Stimulated activated CD4-positive, alpha-beta T cell treated with anti-CD3 and anti-CD28 coated beads, Interleukin-4, amount 100 ng/mL, for 24 hours (primary cell): ENCODE measurements at places on chromosomes 3 and 15.
A peak's percentile ranks its signal among the peaks of the same experiment; 100 is the strongest.

DNA sequence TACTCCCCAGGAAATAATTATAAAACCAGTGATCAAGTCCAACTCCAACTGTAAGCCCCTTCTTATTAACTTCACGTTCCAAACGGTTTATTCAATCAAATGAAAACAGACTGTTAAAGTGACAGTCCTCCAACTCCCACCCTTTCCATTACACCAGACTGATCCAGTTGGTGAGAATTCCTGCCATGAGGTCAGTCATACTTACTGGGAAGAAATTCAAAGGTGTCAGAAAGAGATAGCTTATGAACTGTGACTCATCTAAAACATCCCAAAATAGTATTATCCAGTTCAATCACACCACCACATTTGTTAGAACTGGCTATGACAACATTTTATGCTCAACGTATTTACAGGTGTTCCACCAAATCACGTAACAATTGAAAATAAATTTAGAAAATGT lies 19.5 kb downstream of the SMARCC1 start:
- DNase-seq = no peak

DNA sequence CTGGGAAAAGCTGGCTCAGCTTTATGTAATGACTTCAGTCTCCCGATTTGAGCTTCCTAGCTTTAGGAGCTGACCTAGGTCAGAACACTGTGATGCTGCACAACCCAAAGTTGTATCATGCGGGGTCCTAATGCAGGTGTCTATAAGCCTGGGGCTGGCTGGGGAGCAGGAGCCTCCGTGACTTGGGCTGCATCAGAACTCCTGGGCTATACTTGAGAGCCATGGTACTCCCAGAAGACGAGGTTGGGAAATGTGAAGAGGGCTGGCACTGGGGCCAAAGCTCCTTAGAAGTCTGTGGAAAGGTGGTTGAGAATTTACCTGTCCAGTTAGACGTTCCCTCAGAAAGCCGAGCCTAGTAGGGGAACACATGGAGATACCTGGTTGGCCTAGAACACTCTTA lies 57.0 kb downstream of the BSN start:
- DNase-seq = no peak

DNA sequence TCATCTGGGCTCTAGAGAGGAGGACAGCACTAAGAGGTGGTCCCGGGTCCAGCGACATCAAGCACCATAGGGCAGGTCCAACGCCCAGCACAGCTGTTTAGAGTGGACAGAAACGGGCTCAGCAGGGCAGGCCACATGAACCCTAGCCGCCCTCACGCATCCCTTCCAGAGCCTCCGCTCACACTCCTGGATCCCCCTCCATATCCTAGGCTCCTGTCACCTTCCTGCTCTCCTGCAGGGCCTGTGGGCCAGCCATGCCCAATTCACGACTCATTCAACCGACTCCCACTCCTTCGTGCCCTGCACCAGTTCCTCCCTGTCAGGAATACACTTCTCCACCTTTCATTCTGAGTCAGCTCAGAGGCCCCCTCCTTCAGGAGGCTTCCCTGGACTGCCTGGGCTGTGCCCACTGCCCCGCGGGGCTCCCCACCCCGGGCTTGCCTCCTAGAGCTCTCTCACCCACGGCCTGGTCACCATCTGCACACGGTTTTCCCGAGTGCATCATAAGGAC lies 90.2 kb downstream of the LINGO1 start:
- no peak for DNase-seq

- DNase-seq = no peak
These were observed 1053.5 kb downstream of the SI start for GRCh38 chr3:164024786-164025185.

DNA sequence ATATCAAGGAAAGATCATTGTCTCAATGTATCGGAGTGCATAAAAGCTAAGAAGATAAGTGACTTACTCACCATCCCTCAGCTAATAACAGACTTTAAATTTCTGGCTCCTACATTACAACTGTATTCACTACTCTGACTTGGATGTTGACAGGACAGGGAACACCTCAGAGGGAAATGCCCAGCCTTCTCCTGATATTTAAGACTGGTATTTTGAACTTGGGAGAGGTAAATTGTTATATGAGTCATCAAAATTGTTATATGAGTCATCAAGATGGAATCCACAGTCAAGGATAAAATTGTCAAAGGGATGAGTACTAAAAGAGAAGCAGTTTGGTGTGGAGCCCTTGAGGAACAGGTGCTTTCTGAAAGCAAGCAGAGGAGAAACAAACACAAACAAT lies 961.4 kb downstream of the VGLL3 start:
- no peak for DNase-seq

GRCh38 chr15:89665449-89666181 lies 10.3 kb upstream of the KIF7 start:
- DNase-seq = no peak

DNA sequence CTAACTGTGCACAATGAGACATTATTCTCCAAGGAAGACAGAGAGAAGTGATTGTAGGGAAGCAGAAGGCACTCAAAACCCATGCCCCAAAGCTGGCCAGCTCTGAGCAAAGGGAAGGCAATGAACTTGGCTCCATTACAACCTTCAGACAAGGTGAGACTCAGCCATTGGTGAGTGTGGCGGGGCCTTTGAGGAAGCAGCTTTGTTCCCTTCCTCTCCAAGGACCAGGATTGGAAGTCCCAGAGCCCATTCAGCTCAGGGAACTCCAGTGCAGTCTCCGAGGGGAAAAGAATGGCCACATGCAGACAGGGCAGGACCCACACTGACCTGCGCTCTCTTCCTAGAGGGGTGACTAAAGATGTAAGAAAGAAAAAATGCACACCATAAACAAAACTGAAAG lies 23.1 kb downstream of the HEG1 start:
- DNase-seq = no peak

GRCh38 chr3:131701153-131701770 lies 198.5 kb upstream of the MRPL3 start:
- no peak for DNase-seq

GRCh38 chr15:71760852-71761251 lies 49.5 kb upstream of the NR2E3 start:
- DNase-seq = no peak

GRCh38 chr3:72050048-72050632 lies 265.2 kb upstream of the PROK2 start:
- DNase-seq = no peak

GRCh38 chr3:171384101-171384891 lies 75.9 kb downstream of the TNIK start:
- no peak for DNase-seq

DNA sequence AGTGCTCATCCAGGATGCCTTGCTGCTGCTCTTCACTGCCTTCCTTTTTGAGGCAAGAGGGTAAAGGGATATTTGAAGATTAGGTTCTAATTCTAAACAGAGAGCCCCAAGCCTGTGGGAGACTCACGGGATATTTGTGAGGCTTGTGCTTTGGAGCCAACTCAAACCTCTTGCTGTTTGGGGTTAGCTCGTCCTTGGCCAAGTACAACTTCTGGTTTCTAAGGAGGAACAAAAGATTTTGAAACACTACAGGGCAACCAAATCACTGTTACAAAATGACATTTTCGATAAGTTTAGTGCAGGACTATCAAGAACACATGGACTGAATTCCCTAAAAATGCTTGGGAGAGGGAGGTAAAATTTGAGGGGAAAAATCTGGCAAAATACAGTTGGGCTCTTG lies 190.2 kb downstream of the RORA start:
- DNase-seq = no peak

GRCh38 chr3:48716508-48716981 lies 476 bp downstream of the IP6K2 start:
- peak; percentile 22 for DNase-seq

GRCh38 chr3:11757441-11757875 lies 89.2 kb downstream of the TAMM41 start:
- no peak for DNase-seq

DNA sequence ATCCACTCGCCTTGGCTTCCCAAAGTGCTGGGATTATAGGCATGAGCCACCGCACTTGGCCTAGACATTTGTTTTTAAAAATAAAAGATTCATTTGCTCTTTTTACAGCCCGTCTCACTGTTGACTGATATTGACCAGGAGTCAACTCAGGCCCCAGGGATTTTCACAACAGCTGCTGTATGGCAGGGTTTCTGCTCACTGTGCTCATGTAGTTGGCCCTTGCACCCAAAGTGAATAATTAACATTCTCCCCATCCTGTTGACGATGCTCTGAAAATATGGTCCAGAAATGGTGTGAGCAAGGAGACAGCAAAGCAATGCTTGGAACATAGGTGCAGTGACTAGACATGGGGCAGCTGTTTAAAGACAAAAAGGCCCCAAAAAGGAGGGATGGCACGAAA lies 2.9 kb upstream of the CCR5 start:
- no peak for DNase-seq

GRCh38 chr3:179149406-179149867 lies 1.3 kb downstream of the PIK3CA start:
- DNase-seq = peak; percentile 66

- DNase-seq = no peak
These were observed 5.9 kb downstream of the EIF2AK4 start for GRCh38 chr15:39939487-39940452.

DNA sequence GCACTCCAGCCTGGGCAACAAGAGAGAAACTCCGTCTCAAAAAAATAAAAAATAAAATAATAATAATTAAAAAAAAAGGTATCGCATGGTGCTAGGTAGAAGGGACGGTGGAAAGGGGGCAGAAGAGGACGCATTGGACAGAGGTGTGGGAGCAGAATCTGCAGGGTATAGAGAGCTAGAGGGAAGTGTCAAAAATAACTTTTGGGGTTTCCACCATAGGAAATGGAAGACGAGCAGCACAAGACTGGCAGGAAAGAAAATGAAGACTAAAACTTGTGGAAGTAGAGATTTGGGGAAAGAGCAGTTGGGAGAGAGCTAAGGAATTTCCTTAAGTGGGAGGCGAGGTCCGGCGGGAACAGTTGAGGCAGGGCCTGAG lies 585 bp upstream of the MKRN2 start:
- DNase-seq = no peak

DNA sequence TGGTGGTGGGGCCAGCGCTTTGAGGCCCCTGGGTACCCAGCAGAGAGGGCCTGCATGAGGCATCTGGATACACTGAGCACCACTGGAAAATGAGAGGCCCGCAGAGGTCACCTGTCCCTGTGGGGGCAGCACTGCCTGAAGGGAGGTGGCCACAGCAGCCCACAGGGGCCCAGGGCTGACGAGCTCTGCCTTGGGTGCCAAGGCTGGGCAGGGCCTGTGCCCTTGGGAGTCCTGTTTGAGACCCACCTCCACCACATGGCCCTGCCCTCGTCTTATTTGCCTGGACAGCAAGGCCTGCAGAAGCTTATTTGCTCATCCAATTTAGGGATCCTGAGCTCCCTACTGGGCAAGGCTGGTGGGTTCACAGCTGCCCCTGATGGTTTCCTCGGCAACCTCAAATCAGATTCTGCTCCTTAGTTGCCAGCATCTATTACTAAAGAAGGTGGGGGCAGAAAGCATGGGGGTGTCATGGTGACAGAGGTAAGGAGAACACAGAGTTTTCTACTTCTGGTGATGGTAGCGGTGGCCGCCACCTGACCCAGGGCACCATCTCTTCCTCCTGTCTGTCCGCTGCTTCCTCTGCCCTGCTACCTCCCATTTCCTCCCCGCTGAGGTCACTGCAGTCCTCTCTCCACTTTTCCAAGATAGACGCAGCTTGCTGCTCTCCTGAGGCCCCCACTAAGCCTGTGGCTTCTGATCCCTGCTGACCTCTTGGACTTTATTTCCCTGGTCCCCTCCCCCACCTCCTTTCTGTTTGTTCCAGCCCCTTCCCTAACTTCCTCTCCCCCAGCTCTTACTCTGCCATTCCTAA lies 62.9 kb downstream of the HMCES start:
- DNase-seq = no peak

GRCh38 chr15:32844118-32844711 lies 126.4 kb downstream of the GREM1 start:
- no peak for DNase-seq

DNA sequence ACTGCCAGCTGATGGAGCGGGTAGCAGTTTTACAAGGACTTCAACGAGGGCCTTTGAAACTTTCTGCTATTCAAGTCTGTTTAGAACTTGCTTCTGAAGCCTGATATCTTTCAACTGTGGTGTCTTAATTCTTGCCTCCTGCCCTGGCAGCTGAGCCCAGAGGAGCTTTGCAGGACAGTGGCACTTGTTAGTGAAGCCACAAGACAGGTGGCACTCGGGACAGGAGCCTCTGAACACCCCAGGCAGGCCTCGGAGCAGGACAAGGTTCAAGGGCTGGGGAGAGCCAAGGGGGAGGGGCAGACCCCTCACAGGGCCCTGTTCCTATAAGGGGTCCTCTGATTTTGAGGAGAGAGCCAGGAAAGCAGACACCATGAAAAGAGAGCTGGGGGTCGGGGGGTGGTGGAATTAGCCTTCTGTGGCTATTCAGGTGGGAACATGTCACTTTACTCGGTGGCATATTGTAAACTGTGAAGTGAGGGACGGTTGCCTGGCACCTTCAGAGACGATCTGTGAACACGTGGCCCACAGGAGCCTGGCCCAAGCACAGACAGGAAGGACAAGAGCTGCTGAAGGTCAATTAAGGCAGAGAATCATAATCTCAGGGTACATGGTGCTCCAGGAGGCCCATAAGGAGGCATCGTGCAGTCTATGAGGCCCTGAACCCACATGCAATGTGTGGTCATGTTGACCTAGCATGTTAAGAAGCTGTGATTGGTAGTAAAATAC lies 30.1 kb upstream of the KY start:
- DNase-seq = no peak

DNA sequence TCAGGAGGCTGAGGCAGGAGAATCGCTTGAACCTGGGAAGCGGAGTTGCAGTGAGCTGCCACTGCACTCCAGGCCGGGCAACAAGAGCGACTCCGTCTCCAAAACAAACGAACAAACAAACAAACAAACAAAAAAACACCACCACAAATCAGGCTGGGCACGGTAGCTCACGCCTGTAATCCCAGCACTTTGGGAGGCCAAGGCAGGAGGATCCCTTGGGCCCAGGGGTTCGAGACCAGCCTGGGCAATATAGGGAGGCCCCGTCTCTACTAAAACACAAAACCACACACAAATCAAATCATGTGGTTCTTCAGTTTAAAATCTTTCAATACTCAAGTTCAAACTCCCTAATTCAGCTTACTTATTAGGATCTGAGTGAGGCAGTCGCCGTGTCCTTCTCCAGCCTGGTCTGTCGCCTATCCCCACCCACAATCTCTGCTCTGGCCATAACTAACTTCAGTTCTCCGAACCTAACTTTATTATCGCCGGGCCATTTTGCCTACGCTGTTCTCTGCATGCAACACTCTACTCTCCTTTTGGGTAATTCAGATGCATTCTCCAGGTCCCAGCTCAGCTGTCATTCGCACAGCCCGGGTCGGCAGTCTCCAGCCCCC lies 660 bp upstream of the RTF1 start:
- no peak for DNase-seq
